NCI-H1048 (cell line): ENCODE measurements at places on chromosomes 2 and 18.

- no peak for DNase-seq
These were observed 90.7 kb upstream of the TFCP2L1 start for GRCh38 chr2:121375621-121376159.

GRCh38 chr2:37671816-37672103 is 318 bp upstream of the CDC42EP3 start:
- DNase-seq: no peak

DNA sequence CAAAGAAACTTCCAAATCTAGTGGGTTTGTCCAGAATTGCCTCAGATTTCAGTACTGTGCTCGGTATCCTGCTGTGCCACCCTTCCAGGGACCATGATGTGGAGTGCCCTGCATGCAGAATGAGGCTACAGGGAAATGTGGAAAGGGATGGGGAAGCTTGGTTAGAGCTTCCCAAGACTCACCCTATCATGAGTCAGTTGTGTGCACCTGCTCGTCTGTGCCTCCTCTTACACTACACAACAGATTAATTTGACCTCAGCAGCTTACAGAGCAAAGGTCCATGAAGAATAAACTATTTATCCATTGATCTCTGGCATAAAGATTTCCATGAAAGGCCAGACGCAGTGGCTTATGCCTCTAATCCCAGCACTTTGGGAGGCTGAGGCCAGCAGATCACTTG is 21.3 kb upstream of the NCK2 start:
- no peak for DNase-seq

- no peak for DNase-seq
These were observed 298.4 kb downstream of the LPIN1 start for GRCh38 chr2:12044857-12045256.

DNA sequence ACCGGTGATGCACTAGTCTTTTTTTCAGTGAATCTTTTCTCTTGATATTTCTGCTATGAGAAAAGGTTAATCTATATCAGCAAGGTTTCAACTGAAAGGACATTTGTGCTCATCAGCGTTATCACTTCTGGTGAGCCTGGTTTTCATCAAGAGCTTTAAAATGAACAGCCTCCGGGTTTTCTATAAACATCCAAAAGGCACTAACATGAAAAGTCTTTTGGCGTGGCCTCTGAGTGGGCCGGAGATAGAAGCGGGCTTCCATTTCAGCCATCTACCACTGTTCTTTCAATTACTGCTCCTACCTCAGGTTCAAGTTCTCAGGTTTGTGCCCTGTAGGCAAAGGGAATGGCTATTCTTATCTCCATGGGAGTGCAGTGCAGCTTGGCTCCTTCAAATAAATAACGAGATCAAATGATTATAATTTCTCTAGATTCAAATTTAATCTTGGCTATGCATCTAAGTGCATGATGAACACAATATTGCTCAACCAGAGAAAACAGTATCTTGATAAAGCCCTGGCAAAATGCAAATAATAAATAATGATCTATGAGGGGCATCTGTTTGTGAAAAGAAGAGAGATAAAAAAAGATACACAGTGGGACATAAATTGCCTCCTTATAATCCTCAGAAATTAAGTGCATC is 314.8 kb downstream of the CDH2 start:
- no peak for DNase-seq

DNA sequence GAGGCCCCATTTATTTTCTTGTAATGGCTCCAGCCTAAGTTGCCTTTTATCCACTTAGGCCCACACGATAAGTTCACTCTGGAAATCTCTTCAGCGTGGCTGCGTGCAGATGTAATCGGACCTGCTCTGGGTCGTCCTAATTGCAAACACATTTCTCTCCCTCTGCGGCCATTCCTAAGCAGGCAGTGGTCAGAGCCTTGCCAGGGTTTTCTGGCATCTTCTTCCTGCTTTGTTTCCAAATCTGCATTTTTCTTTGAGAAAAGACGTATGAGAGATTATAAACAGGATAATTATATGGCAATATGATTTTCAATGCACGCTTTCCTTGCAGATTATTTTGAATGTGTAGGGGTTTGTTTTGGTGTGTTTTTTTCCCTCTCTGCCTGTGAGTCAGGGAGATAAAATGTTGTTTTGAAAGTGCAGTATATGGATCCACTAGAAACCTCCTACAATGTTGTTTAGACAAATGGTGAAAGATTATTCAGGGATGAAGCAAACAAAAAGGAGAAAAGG is 239.4 kb upstream of the TANK start:
- DNase-seq: no peak

DNA sequence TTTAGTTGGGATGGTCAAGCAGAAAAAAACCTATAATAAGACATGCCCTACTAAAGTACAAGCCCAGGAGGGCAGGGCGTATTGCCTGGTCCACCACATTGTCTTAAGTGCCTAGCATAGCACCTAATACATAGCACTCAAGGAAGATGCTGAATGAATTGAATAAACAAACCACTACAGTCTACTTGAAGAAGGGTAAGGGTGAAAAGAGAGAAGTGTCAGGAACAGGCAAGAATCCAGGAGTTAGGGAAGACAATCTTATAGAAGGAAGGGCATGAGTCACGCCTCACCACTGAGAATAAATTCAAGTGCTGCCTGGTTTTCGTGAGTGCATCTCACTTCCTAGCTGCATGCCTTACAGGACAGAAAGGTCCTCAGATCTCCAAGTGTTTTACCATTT is 13.9 kb downstream of the SLC19A3 start:
- no peak for DNase-seq
